ENCODE measurements at places on chromosomes 13 and 19.

- no peak for DNase-seq
Measured at GRCh38 chr19:27751044-27751391, 1461.9 kb downstream of the UQCRFS1 start.

- DNase-seq: peak; percentile 12
Measured at GRCh38 chr13:41668130-41668757, 210.9 kb downstream of the RGCC start.

GRCh38 chr19:1106841-1107660, 3.3 kb downstream of the GPX4 start:
- DNase-seq: no peak

DNA sequence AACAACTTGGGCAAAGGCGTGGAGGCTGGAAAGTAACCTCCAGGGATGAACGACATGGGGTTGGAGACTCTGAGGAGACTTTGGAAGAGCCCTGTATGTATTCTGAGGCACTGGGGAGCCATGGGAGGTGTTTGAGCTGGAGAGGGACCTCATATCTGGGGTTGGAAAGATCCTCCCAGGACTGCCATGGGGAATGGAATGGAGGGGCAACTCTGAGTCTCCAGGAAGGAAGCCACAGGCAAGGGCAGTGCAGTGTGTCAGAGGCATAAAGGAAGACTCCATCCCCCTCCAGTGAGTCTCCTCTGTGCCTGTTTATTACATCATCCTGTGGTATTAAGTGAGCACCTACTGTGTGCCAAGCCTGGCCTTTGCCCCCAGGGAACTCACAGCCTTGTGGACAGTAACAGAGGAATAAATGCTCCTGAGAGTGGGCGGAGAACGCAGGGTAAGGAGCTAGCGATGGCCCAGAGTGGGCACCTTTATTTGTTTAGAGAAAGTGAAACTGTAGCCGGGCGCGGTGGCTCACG, 7.7 kb downstream of the PEAK3 start:
- DNase-seq: no peak

DNA sequence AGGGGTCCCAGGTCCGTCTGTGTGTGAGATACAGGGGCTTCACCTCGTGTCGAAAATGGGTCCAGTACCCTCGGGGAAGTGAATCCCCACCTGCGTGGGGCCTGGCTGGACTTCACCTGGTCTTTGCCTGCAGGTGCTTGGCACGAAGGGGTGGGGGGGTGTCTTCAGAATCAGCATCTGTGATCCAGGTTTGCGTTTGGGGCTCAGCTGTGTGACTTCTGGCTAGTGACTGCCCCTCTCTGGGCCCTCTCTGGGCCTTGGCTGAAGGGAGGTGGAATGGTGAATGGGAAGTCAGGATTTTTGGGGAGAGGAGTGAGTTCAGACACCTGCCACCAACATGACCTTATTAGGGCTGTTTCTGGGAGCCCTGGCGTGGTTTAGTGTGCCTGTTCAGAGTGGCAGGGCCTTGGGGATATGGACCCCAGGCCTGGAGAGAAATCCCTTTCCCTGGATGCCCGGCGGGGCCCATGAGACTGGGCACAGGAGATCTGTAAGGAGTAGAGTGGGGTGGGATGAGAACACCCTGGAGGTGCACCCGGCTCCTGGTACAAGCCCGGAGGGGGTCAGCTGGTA, 2.7 kb downstream of the CELF5 start:
- no peak for DNase-seq

DNA sequence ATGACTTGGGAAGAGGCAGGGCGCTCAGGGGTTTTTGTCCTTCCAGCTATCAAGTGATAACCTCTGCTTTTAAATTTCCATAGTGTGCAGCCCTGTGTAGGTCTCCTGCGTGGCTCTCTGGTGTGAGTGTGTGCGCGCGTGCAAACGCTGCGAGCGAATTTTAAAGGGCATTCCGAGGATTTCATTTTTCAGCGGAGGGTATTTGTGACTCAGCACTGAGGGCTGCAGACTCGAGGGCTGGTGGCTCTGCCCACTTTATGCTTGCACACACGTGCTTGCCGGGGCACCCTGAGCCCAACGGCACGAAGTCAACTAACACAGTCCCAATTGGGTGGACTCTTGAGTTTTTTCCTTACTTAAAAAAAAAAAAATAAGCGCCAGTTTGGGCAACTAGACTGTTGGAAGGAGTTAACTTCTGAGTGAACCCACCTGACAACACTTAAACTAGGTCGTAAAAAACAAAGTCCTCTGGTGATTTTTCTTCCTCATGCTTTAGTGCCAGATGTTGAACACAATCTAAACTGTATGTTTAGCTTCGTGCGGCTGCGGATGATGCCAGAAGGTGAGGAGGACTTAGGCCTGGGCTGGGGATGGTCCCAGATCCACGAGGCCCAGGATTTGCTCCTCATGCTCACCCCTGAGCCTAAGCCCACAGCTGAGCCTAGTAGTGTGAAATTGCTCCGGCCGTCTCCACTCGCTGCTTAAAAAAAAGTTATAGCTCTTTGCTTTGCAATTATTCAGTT, 2.1 kb downstream of the FGF9 start:
- no peak for DNase-seq

- DNase-seq: no peak
Measured at GRCh38 chr13:76944456-76944855, 3.9 kb upstream of the ACOD1 start.

DNA sequence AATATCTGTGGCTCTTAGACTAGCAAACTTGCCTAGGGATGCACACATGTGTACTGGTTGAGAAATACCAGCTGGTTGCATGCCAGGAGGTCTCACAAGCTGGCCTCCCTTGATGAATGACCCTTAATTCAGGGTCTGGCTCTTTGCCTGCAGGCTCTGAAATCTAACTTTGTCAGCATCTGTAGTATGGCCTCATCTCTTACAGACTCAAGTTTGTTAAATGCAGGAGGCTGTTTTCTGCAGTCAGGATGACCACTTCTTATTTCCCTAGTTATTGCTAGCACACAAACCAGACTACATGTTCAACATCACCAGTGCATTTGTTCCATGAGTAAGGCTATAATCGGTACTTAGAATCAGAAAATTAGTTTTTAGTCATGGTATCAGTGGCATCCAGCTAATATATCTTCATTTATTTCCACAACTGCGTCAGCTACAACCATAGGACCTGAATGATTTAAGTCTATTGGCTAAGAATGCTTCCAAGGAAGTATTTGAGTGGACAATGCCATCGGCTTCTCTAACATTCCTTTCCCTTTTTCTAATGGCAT, 23.3 kb upstream of the POSTN start:
- no peak for DNase-seq

DNA sequence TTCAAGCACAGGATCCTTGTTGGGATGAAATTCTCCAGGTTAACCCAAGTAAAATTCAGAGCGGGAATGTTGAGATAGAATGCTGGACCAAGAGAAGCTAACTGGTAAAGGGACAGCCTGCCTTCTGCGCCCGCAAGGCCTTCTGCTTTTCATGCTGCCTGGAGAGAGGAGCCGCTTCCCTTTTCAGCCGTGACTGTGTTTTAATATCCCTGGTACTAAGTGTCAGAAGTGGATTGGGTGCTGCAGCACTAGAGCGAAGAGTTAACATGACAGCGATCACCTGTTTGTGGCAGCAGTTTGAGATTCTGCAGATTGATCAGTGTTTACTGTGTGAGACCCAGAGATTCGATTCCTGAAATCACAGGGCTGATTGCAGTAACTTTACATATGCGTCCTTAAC, 197.4 kb upstream of the ZNF536 start:
- no peak for DNase-seq

- no peak for DNase-seq
Measured at GRCh38 chr19:58513213-58513693, 1.5 kb upstream of the SLC27A5 start.

GRCh38 chr19:39924389-39924788, 10.0 kb downstream of the FCGBP start:
- no peak for DNase-seq

- DNase-seq: no peak
Measured at GRCh38 chr13:77448689-77449088, 86.8 kb upstream of the SCEL start.

DNA sequence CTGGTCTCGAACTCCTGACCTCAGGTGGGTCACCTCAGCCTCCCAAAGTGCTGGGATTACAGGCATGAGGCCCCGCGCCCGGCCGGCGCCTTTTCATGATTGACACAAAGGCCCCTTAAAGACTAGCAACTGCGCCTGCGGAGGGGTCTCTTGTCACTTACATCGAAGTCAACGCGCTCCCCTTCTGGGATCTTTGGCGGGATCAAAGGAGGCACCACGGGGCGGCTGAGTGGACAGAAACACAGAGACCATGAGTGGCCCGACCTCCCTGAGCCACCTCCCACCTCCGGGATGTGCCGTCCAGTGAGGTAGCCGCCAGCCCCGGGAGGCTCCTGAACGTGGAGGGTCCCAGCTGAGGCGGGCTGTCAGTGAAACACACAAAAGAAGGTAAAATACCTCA, 7.3 kb downstream of the TNNT1 start:
- DNase-seq: no peak

GRCh38 chr13:61192826-61193225, 222.8 kb downstream of the PCDH20 start:
- DNase-seq: no peak

DNA sequence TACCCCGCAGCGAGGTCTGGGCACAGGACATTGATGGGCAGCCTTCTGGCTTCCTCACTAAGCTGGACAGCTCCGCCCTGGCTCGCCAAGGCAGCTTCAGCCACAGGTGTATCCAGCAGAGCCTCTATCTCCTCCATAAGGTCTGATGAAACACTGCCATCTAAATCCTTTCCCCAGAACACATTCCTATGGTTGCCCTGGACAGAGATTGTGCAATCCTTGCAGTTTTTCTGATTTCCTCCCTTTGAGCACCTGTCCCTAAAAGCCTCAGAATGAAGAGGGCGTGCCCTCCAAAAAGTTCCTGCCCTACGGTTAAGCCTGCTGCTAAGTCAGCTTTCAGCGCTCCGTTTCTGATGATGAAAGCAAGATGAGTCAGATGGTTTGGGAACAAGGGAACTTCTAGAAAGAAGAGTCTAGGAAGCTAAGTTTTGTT, 21.0 kb downstream of the CLEC4M start:
- DNase-seq: no peak

DNA sequence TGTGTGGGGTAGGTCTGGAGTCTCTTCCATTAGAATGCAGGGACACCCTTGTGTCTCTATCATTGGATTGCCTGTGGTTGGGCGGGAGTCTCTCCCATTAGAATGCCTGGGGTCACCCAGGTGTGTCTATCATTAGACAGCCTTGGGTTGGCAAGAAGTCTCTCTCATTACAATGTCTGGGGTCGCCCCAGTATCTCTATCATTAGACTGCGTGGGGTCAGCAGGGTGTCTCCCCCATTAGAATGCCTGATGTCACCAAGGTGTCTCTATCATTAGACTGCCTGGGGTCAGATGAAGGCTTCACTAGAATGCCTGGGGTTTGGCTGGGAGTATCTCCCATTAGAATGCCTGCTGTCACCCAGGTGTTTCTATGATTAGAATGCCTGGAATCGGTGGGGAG, 1539.0 kb downstream of the UQCRFS1 start:
- no peak for DNase-seq

- DNase-seq: no peak
Measured at GRCh38 chr13:27827646-27828045, 35.4 kb downstream of the GSX1 start.

DNA sequence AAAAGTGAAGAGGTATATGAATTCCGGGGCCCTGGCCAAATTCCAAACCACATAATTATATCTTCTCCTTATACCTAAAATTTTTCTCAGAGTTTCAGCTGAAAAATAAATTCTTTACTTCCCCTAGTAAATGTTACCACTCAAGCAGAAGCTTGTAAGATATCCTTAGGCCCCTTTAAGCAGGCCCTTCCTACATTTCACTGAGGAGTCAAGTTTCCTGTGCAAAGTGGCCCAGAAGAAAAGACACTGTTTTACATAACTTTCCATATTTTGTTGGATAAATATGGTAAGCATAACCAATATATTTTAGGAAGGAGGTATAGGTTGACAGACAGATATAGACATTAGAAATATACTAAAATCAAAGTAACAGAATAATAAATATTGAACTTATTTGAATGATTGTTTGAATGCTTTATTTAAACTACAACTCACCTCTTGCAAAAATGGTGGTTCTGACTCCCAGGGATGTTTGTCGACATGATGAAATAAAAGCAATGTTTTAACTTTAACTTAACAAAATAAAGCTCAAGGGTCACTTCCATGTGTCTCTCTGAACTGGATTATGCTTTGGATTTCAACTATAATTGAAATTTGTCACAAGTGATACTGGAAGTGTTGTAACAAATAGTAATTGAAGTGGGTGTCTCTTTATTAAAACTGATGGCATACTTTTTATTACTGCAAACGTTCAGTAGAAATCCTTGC, 141.2 kb downstream of the SPRY2 start:
- DNase-seq: no peak

- no peak for DNase-seq
Measured at GRCh38 chr13:35684432-35684831, 207.9 kb upstream of the MAB21L1 start.

- DNase-seq: no peak
Measured at GRCh38 chr13:22629374-22629773, 551.4 kb upstream of the SGCG start.

GRCh38 chr13:98523455-98524102, 53.3 kb downstream of the STK24 start:
- DNase-seq: no peak

DNA sequence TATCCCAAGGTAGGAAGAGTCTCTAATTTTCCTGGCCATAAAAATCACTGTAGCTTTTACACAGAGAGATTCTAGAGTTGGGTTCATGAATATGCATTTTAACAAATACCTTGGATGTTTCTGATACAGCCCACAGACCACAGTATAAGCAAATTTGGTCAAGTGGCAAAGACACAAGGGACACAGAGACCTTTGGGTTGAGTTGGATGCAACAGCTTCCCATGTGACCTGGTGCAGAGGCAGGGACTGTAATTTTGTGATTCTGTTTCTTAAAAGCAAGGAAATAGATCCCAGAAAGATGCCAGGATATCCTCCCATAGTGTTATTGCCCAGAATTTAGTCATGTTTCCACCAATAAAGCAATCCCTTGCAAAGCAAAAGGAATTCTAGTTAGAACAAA, 27.0 kb downstream of the FPR3 start:
- no peak for DNase-seq
